ENCODE measurements at places on chromosomes 5 and 9.

- peak; percentile 11 for DNase-seq
Observed at GRCh38 chr9:134617246-134617645, 24.4 kb upstream of the COL5A1 start.

- DNase-seq, result peak; percentile 33
Observed at GRCh38 chr9:94870793-94871558, 144.5 kb downstream of the AOPEP start.

DNA sequence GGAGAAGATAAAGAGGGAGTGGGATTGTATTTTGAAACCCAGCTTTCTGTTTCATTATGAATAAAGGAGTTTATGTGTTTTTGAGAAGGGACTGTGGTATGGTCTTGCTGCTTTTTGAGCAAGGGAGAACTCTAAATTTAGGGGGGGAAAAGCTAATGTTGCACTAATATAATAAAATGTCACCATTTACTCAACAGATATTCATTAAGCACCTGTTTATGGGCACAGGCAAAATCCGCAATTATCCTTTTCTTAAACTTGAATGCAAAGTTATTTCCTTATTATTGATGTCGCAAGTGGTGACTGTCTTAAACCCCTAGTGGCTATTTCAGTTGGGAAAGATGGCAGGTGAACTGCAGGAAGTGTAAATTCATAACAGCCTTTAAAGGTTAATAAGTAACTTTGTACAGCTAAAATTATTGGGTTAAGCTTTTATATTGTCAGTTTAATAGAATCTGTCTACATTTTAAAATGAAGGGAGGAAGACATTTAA, 1.5 kb downstream of the CDC42SE2 start:
- no peak for DNase-seq

GRCh38 chr5:174311121-174311520, 265.6 kb downstream of the NSG2 start:
- no peak for DNase-seq

- no peak for DNase-seq
Observed at GRCh38 chr5:158947846-158948245, 151.9 kb downstream of the EBF1 start.

DNA sequence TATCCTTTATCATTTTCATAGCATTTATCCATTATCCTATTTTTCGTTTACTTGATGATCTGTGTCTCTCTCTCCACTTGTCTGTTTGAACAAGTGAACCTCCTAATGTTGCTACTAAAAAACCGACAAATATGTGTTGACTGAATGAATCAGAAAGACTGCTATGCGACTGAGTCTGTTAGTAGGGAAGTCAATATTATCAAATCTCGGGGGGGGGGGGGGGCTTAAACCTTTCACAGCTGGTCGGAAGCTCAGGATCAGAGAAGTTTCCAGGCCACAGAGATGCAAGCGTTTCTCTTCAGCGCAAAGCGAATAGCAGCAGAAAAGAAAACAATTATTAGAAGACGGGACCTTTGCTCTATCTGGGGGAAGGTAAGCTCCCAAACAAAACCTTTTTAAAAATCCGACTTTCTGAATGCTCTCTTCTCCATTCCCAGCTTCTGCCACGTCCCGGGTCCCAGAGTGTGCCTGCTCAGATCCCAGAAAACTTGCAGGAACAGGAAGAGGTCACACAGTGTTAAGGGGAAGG, 412 bp downstream of the RIOK2 start:
- DNase-seq, result no peak

- no peak for DNase-seq
Observed at GRCh38 chr5:111013011-111013410, 58.5 kb upstream of the TSLP start.

- DNase-seq, result no peak
Observed at GRCh38 chr5:88290801-88291200, 22.2 kb upstream of the TMEM161B start.

GRCh38 chr5:128426090-128426534, 111.9 kb downstream of the FBN2 start:
- no peak for DNase-seq
